ENCODE measurements at places on chromosomes 13 and 19.

DNA sequence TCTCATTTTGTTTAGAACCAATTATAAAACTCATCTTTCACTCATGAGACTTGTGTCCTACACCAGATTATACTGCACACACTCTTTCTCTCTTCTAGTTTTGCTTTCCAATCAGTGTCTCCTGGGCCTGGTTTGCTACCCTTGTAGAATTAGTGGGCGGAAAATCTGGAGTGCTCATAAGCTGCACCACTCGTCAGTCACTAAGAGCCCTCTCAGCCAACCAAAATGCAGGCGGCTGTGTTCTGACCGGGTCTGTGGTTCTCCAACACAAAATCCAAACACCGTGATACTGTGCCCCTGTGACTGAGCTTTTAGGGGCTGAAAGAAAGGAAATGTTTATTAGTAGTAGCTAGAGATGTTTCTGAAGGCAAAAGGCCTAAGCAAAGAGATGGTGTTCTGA is 83.7 kb upstream of the OBI1 start:
- no peak for DNase-seq

GRCh38 chr19:39032063-39032918 is at the start of gene FBXO27:
Gene FBXO27 (minus strand): TSS chr19:39032549. CDS start chr19:39032227, 322 bp downstream.
- DNase-seq, result peak; percentile 48

GRCh38 chr19:16197188-16197621 is 506 bp upstream of the AP1M1 start:
- no peak for DNase-seq

DNA sequence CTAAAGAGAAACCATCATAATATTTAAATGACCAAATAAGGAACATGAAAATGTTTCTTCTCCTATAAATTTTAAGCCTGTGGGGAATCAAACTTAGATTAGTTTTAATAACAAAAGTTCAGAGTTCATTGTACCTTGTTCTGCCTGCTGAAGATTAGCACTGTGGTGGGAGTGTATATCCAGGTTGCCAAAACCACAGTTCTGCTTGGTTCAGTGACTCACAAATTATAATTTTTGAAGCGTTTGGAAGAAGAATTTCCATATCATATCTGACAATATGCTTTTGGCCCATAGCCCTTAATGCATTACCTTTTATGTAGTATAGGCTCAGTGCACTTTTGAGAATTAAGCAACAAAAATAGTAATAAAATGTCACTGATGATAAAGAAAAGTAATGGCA is 545.2 kb downstream of the GPC6 start:
- DNase-seq, result no peak

DNA sequence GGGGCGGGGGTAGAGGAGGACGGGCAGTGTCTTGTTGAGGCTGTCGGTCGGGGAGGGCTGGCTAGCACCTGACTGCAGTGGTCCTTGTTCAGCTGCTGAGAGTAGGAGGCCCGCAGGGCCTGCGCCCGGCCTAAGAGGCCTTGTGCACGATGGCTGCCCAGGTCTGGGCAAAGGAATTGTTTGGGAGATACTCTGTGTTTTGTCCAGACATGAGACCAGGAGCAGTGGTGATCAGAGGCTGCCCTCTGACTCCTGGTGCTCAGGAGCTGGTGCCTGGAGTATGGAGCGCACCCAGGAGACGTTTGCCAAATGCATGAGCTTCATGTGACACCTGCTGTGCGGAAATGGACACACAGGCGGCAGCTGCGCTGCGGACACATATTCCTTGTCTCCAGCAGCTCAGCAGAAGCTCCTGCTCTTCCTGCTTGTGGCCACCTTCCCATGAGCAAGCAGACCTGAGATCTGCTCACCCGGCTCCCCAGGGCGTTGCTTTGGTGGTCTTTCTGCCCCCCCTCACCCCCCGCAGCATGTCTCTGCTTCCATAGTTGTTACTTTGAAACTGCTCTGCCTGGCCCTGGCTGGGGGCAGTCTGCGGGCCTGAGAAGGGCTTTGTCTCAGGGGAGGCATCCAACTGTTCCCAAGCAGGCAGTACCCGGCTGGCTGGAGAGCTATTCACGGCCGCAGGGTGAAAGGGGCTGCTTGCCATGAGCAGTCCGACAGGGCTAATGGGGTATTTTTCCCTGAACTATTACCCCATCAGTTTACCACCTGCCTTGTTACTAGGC is 163.9 kb downstream of the TEX29 start:
- no peak for DNase-seq

DNA sequence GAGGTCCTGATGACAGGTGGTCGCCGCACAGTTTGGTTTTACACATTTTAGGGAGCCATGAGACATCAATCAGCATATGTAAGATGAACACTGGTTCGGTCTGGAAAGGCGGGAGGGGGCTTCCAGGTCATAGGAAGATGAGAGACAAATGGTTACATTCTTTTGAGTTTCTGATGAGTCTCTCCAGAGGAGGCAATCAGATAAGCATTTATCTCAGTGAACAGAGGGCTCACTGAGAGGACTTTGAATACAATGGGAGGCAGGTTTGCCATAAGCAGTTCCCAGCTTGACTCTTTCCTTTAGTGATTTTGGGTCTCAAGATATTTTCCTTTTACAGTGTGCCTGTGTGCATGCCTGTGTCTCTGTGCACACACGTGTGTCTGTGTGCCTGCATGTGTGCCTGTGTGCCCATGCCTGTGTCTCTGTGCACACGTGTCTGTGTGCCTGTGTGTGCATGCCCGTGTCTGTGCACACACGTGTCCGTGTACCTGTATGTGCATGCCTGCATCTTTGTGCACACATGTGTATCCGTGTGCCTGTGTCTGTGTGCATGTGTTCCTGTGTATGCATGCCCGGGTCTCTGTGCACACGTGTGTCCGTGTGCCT is 35.5 kb upstream of the TMEM255B start:
- DNase-seq, result no peak

DNA sequence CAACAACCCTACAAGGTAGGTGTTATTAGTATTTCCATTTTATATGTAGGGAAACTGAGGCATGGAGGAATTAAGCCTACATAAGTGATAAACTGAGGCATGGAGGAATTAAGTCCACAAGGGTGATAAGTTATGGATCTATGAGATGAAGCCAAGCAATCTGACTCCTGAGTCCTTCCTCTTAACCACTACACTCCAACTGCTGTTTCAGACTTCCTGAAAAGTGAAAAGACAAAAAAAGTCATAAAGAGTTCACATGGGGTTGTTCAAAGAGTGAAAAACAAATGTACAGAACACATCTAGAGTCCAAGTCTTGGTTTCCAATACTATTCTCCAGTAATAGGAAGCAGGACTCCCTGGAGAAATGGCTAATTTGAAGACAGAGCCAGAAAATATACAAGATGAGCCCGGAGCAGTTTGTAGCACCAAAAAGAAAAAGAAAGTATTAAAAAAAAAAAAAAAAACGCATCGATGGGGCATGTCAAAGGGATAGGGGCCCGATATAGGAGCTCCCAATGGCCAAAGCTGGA is 12.1 kb downstream of the CRYL1 start:
- no peak for DNase-seq
